ENCODE measurements at places on chromosomes 11 and 22.

- peak; percentile 51 for DNase-seq
Observed at GRCh38 chr11:21814169-21814568, 378.7 kb upstream of the ANO5 start.

GRCh38 chr11:133993107-133993506, 36.3 kb upstream of the IGSF9B start:
- DNase-seq, result no peak

- DNase-seq, result no peak
Observed at GRCh38 chr11:45413156-45413858, 127.2 kb upstream of the SYT13 start.

- no peak for DNase-seq
Observed at GRCh38 chr22:50576806-50577696, 1.2 kb downstream of the CPT1B start.

GRCh38 chr22:27110665-27111451, 453.5 kb downstream of the MIAT start:
- DNase-seq, result peak; percentile 73

DNA sequence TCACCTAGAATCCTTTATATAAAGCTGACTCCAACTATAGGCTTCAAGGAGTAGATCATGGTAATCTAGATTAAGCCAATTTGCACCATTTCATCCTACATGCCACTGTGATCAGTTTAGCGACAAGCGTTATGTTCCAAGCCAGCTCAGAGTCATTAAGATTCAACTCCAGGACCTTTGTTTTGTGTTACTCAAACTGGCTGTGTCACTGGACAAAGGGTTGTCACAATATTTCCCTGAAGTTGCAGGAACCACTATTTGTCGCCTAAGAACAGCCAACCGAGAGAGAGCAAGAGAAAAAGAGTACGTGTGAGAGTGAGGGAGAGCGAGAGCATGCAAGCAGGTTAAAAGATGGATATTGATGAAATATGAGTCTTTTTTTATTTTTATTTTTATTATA, 104.8 kb downstream of the USP35 start:
- no peak for DNase-seq
